Thymus (tissue), 14 donors: ENCODE measurements at places on chromosomes 4 and X. TPM values are rescaled to one million over a fixed set of nuclear protein-coding genes. Genes with fewer than 3 reads are reported as not detected.

- no peak for DNase-seq
These were observed 92.0 kb upstream of the TNIP3 start for GRCh38 chr4:121255986-121256750.

DNA sequence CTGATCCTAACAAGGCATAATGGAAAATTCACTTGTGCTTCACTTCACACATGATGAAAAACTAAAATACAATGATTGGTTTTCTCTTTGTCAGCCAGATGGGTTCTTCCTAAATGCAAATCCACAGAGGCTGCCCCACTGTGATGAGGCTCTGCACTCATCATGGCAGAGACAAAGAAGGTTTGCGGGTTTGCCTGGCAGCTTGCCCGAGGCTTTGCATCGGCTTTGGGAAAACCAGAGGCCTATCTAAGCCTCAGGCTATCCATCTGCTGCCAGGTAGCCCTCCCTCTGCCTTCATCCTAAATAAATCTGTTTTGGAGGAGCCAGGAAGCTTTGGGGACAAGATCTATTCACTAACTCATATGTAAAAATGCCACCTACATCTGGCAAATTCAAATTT lies 244.2 kb downstream of the PACRGL start:
- DNase-seq: no peak

- no peak for DNase-seq
These were observed 4.1 kb downstream of the HDAC8 start for GRCh38 chrX:72568406-72569092.

GAK gene
- total RNA-seq: 47.5 TPM

PHOX2B gene
- not detected for total RNA-seq

ZCCHC12 gene
- 0.28 TPM for total RNA-seq

GSTCD gene
- total RNA-seq: 9.1 TPM
